ENCODE measurements at places on chromosomes 4 and X.

DNA sequence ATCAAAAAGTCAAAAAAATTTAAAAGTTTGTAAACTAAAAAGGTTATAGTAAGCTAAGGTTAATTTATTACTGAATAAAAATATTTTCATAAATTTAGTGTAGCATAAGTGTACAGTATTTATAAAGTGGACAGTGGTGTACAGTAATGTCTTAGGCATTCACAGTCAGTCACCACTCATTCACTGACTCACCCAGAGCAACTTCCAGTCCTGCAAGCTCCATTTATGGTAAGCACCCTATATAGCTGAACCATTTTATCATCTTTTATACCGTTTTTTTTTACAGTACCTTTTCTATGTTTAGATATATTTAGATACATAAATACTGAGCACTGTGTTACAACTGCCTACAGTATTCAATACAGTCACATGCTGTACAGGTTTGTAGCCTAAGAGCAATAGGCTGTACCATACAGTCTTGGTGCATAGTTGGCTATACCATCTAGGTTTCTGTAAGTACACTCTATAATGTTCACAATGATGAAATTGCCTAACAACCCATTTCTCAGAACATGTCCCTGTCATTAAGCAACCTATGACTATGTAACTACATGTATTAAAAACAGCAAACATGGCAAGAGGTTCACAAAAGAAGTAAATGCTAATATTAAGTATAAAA, 18.6 kb downstream of the ACSL4 start:
- DNase-seq: no peak

GRCh38 chrX:97009391-97009790, 125.7 kb downstream of the RPA4 start:
- no peak for DNase-seq

GRCh38 chr4:42345962-42346544, 51.2 kb upstream of the SHISA3 start:
- DNase-seq: no peak

DNA sequence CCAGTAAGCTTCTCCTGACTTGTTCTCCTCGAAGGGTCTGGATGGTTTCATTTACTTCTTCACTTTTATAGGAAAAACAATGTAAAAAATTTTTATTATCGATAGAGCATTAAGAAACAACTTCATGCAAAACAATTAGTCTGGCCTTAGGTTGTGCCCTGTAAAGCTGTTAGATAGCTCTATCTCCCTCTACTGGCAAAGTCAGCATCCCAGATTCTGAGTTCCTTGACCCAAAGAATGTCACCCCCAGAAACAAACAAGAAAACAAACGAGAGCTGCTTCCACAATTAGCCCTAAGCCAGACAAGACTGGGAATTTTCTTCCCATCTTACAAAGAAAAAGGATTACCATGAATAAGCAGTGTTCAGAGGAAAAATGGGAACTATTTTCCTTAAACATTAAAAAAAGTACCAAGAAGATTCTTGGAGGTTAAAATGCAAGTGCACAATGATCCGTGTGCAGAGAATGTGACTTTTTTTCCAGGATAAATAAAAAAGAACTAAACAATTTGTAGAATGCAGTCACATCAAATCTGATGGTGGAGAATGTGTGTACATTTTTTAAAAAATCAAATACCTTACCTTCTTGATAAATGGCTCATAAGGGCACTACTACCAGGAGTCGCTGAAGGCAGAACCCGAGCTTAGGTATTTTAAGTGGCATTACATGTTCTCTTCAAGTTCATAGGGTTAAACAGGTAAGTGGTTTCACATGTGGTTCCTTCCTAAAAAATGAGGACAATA, 293.2 kb downstream of the FBXO8 start:
- no peak for DNase-seq

DNA sequence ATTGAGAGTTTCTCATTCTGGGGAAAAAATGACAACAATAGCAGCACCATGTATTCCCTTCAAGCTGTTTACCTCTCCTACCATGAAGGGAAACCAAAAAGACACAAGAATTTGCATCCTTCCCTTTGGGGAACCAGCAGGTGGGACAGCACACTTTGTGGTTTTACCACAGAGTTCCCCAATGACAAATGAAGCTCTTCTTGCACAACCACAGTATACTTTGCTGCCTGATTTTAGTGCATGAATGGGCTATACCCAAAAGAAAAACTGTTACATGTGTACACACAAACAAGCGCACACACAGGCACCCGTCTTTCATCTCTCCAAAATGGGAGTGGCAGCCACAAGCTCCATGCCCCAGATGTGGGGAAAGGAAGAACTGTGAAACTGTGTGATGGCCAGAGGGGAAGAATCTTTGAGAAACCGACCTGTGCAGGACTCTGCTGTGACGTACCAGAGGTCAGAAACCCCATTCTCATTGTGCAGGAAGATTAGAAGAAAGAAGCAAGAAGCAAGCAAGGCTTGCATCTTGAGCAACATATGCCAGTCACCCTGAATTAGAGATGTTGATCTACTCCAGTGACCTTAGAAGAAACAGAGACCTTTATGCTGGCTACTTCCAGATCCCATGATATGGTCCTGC, 2.7 kb upstream of the MAML3 start:
- no peak for DNase-seq

DNA sequence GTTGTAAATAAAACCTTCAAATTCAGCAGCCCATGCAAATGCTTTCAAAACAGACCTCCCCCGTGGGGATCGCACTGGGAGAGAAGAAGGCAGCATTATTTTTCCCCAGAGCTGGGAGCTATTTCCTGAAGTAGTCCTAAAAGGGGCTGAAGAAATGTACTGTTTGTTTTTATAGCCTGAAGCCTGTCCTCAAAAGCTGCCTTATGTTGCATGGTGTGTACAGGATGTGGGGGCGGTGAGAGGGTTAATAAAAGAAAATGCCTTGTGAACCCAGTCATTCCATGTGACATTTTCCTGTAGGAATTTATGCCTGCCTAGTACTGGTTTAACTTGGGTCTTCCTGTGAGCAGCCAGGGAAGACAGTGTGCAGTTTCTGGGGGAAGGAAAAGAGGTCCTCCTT, 144.1 kb downstream of the SOWAHB start:
- DNase-seq: no peak

- DNase-seq: no peak
Measured at GRCh38 chr4:153773236-153773690, 13.4 kb upstream of the RNF175 start.

DNA sequence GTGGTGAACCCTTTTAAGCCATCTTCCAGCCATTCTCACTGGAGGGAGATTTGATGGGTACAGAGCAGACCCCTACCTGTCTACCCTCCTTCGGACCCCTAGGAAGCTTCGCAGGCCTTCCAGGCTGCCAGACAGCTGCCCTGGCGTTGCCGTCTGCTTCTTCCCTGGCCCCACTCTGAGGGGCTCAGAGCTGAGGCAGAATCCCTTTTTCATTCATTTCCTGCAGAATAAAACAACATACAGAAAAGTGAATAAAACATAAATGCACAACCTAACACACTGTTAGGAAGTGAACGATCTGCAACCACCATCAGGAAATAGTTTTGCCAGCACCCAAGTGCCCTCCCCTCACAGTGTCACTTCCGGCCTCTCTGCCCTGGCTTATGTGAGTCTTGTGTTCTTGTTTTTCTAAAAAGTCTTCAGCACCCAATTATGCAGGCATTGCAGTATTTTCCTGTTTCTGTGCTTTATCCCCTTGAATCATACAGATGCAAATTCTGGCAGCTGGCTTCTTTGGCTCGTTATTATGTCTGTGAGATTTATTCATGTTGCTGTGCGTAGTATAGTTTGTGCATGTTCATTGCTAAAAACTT, 5.6 kb upstream of the ADD1 start:
- DNase-seq: no peak

GRCh38 chr4:133402616-133403015, 253.5 kb downstream of the PCDH10 start:
- no peak for DNase-seq

DNA sequence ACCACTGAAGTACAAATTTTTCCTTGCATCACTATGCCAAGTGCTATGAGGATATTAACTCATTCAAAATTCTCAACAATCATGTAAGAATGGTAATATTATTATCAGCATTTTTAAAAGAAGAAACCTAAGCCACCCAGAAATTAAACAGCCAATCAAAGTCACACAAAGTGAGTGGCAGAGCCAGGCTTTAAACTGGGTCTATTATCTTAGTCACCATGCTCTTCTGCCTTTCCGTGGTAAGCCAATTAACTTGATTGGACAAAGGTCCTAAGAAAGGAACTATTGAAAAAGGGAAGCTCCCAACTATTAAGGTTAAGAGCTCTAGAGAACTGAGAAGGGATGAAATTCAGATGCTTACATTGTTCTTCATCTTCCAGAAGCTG, 111.5 kb downstream of the ASB9 start:
- DNase-seq: no peak

GRCh38 chr4:21848021-21848420, 100.6 kb downstream of the KCNIP4 start:
- DNase-seq: no peak

DNA sequence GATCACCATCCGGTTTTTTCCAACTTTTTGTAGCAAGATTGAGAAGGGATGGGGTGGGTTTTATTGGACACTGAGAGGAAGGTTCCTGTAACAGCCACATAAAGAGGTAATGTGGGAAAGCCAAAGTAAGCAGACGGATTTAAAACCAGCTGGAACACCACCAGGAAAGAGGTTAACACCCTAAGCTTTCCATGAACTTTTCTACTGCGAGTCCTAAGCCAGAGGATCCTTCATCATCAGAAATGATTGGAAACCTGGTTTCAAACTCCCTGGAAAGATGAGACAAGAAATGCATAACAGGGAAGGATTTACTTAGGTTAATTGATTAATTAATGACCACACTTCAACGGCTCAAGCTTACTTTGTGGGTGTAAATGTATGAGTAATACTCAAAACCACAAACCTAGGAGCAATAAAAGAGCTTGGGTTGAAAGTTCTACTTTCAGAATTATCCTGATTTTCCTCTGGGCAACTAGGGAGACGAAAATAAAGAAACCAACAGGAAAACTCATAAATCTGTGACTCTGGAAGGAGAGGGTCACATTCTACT, 91.5 kb downstream of the COX18 start:
- DNase-seq: no peak

DNA sequence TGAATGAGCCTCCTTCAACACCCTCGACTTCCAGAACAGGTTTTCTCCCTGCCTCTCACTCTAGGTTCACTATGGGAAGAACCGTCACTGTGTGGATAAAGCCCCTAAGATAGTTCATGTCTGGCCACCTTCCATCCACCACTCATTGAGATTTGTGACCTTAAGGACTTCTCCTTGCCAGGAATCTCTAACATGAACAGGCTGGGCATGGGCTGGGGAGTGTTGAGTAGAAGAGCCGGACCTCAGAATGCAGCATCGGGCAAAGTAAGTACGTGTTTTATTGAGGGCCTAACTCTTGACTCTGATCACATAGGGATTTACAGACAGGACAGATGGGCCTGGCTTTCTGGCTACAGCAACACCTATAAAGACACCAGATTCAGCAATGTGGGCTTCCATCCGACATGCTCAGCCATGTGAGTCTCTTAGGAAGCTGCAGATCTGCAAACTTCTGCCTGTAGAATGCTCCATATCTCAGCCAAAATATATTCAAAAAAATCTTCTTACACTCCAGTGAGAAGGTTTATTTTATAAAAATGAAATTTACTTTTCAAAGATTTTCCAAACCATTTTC, 26.4 kb upstream of the TRIM60 start:
- no peak for DNase-seq

- DNase-seq: no peak
Measured at GRCh38 chrX:21666679-21667078, 8.5 kb upstream of the KLHL34 start.

GRCh38 chrX:120727911-120728310, 98.1 kb upstream of the C1GALT1C1 start:
- DNase-seq: no peak
